Esophagus squamous epithelium (tissue), 5 donors: ENCODE measurements at places on chromosomes 6 and 20.

GRCh38 chr6:1263039-1263849, 48.7 kb upstream of the FOXQ1 start:
- DNase-seq, result no peak

DNA sequence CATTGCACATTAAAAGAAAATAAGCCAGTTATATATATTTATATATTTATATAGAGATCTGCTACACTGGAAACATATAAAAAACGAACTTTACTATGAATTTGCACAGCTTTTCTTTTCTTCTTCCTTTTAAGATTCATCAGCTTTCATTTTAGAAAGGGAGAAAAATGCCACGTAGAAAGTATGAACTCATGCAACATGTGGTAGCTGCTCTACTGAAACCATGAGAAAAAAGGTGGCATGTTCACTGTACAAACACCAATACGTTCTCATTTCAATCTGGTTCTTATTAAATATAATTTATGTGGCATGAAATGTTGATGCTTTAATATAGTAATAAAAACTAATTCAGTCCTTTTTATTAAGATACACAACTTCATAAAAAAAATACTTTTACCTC, 68.8 kb upstream of the THEMIS start:
- DNase-seq, result no peak

DNA sequence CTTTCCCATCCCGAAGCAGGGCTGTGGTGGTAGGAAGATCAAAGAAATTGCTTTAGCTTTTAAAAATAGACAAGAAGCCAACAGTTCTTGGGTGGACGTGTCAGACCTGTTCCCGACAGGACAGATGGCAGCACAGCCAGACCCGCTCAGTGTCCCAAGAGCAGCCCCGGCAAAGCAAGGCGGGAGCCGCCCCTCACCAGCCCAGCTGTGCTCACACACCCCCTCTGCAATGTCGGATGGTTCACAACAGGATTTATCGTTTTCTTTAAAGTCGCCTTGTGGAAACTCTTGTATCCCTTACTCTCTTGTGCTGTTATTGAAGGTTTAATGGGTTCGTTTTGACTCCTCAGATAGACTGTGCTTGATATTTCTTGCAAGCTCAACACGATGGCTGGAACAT, 302.4 kb downstream of the THBS2 start:
- no peak for DNase-seq

- DNase-seq, result no peak
Observed at GRCh38 chr6:110511401-110511800, 35.0 kb upstream of the SLC22A16 start.

DNA sequence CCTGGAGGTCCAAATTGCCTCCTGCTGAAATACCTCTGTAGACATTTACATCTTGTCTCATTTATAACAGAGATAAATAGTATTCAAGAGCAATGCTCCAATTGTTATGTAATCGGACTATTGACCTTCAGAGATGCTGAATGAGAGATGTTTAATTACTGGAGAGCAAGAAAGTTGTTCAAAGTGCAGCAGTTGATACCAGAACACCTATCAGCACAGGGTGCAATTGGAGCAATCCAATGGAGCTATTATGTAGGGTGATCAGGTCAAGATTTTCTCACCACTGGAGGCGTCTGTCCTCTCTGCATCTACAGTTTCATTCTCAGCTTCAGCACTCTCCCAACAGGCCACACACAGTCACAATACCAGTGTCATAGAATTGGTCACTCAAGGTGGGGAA, 19.5 kb upstream of the TMX4 start:
- DNase-seq, result no peak

GRCh38 chr6:47157653-47158219, 115.6 kb upstream of the ADGRF1 start:
- DNase-seq, result no peak

GRCh38 chr6:24270011-24270410, 87.8 kb downstream of the DCDC2 start:
- no peak for DNase-seq

GRCh38 chr6:167530951-167531350, 206.1 kb downstream of the TTLL2 start:
- DNase-seq, result no peak

GRCh38 chr20:44089987-44090674, 96.9 kb downstream of the JPH2 start:
- DNase-seq, result no peak

DNA sequence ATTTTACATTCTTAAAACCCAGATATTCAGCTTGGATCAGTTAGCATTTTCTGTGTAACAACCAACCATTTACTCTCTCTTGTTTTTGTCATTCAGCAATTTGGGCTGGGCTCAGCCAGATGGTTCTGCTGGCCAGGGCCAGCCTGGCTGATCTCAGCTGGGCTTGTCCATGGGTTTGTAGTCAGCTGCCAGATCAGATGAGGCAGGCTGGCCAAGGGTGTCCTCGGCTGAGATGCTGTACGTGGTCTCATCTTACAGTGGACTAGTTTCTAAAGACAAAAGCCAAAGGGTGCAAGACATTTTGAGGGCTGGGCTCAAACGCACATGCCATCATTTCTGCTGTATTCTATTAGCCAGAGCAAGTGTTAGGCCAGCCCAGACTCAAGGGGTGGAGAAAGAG, 16.0 kb upstream of the FAM210B start:
- DNase-seq, result no peak

GRCh38 chr20:58466729-58467571, 48.2 kb downstream of the APCDD1L start:
- no peak for DNase-seq
